ENCODE measurements at places on chromosomes 3 and 15. TPM values are rescaled to one million over a fixed set of nuclear protein-coding genes. Genes with fewer than 3 reads are reported as not detected.

DNA sequence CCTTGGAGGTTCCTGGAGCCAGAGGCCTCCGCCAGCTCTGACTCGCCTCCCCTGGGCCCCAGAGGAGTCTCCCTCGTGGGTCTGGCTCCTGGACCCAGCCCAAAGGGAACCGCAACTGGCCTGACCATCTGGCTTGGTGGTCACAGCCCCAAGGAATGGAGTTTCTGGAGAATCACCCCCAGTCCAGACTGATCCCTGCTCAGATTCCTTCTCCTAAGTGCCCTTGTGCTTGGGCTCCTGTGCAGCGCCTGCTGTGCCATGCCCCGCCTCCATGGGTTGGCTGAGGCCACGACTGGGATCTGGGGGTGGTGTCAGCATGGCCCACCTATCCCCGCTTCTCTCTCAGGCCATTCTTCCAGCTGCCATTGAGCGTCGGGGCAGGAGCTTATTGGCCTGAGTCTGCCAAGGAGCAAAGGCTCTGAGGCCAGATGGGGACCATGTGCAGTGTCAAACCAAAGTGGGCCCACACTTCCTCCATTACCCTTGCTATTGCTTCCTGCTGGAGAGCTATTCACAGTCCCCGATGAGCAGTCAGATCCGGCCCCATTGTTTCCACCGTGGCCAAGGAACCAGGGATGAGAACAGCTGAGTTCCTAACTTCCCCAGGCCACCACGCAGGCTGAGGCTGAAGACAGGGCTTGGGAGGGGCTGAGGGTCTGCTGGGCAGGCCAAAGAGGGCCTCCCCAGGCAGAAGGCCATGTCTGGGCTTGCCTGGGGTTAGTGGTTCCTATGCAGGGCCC is 19.0 kb downstream of the CSPG4 start:
- no peak overlapping the region for H3K4me3 ChIP-seq
- no peaks in the 10 kb centered on the region for H3K36me3 ChIP-seq
- H3K27me3 ChIP-seq: no peaks in the 10 kb centered on the region
- H3K27ac ChIP-seq: peak overlapping the region; percentile 69
- peaks cover 17% of the 10 kb centered on the region for H3K4me1 ChIP-seq
- peak; percentile 82 for DNase-seq

- DNase-seq: no peak
- H3K36me3 ChIP-seq: no peaks in the 10 kb centered on the region
- H3K4me1 ChIP-seq: no peaks in the 10 kb centered on the region
- H3K27ac ChIP-seq: no peak overlapping the region
- H3K27me3 ChIP-seq: no peaks in the 10 kb centered on the region
- H3K4me3 ChIP-seq: no peak overlapping the region
These were observed 351.4 kb downstream of the OXSM start for GRCh38 chr3:26141296-26141695.

- no peaks in the 10 kb centered on the region for H3K4me1 ChIP-seq
- DNase-seq: no peak
- H3K4me3 ChIP-seq: no peak overlapping the region
- no peaks in the 10 kb centered on the region for H3K36me3 ChIP-seq
These were observed 46.5 kb upstream of the TIMP4 start for GRCh38 chr3:12205171-12205570.

DNA sequence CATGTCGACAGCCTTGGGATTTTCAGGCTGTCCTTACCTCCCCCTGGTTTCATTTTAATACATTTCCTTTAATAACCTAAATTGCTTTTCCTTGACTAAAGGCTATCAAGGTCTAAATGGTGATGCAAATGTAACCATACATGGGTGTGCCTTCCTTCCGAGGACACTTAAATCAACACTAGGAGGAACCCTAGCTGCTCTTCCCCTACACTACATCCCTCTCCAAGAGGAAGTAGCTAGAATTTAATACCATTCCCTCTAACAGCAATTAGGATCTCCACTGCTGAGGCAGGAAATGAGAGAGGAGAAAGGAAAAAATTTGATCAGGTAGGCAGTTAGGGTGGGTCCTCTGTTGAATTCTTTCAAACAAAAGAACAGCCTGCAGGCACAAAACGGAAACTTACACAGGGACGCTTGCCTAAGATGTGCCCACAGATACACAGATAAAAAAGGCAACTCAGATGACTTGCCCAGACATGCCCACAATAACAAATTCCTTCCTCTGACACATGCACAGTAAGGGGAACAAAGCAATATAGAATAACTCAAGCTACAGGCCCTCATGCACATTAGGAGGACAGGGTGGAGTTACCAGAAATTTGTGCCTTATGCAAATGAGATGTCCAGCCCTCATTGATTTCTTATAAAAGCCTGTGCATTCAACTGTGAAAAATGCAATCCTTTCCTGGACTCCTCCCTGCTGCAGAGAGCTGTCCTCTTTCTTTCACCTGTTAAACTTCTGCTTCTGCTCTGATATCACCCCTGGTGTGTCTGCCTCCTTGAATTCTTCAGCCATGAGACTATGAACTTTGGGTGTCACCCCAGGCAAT is 1024.4 kb upstream of the CADM2 start:
- H3K4me1 ChIP-seq: no peaks in the 10 kb centered on the region
- H3K36me3 ChIP-seq: no peaks in the 10 kb centered on the region
- H3K27me3 ChIP-seq: no peaks in the 10 kb centered on the region
- H3K27ac ChIP-seq: no peak overlapping the region
- DNase-seq: no peak
- H3K4me3 ChIP-seq: no peak overlapping the region

DNA sequence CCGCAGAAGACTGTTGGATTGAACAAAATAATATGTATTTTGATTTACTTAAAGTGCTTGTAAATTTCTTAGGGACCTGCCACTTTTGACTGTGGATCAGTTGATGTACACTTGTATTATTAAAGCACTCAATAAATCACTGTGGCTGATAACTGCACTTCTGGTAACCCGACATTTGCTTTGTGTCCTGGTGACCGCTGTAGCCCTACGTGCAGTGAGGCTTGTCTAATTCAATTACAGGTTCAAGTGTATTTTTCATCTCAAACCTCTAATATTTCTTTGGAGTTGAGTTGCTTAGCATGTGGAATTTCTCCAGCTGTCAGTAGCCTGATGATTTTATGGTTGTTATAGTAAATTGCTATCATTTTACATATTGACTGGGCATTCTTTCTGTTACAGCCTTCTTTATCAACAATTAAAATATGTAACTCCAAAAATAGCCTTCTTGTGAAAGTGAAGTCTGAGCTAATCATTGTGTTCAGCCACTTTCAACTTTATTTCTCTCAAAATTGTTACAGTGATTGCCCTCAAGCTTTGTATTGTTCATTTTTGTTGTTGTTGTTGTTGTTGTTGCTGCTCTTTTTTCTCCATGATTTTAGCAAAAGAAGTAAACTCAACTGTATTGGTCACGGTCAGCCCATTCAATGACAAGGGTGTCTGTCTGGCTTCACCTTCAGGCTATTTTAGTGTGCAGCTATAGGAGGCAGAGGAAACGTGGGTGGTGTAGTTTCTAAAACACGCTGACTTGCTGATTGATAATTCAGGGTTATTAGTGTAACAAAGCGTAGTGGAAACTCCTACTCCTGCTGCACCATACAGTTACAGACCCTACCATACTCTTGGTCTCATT is 215.1 kb upstream of the UBE2E1 start:
- no peak overlapping the region for H3K27ac ChIP-seq
- no peak for DNase-seq

GRCh38 chr15:94579286-94579685 is 347.9 kb downstream of the MCTP2 start:
- no peaks in the 10 kb centered on the region for H3K27me3 ChIP-seq
- H3K27ac ChIP-seq: no peak overlapping the region
- no peak overlapping the region for H3K4me3 ChIP-seq
- H3K36me3 ChIP-seq: no peaks in the 10 kb centered on the region

DNA sequence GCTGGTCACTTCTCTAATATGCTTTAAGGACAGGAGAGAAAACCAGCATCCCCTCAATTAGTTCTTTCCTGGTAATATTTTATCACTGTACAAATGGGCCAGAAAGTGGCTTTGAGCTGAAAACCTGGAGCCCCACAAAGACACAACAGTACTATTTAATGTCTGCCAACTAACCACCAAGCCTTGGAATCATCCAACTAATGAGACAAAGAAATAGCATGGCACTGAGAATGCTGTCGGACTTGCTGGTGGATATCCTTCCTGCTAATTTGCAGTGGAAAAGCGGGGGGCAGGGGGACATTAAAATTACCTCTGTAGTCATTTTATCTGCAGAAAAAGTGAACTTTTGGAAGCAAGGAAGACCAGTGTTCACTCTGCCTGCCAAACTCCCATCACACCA is 288.5 kb downstream of the KBTBD8 start:
- no peak for DNase-seq
- H3K4me3 ChIP-seq: no peak overlapping the region
- H3K27ac ChIP-seq: no peak overlapping the region
- no peaks in the 10 kb centered on the region for H3K4me1 ChIP-seq

PCCB gene
- 38.9 TPM for total RNA-seq

TMCO5A gene
- total RNA-seq: not detected

SLC22A13 gene
- total RNA-seq: 0.38 TPM

- peak overlapping the region; percentile 57 for H3K27ac ChIP-seq
- H3K4me1 ChIP-seq: peaks cover 52% of the 10 kb centered on the region
- H3K4me3 ChIP-seq: no peak overlapping the region
- H3K36me3 ChIP-seq: peaks cover 6% of the 10 kb centered on the region
- peak; percentile 85 for DNase-seq
These were observed 94.0 kb upstream of the MEX3B start for GRCh38 chr15:82139823-82140268.

DNA sequence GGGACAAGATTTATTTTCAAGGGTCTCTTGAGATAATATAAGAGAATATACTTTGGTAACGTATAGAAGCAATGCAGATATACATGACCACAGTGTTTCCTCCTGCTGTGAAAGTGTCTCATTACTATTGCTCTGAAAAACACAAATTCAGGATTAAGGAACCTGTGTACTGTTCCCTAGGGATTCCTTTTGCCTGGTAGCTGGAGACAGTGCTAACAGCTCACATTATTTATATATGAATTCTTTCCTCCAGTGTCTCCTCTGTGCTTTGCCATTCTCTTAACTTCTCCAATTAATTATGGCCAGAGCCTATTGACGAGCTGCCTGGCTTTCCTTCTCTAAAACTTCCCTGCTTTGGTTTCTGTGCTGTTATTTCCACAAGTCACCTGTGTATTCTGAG is 235.4 kb downstream of the OTOL1 start:
- H3K4me1 ChIP-seq: no peaks in the 10 kb centered on the region
- no peaks in the 10 kb centered on the region for H3K36me3 ChIP-seq

DNA sequence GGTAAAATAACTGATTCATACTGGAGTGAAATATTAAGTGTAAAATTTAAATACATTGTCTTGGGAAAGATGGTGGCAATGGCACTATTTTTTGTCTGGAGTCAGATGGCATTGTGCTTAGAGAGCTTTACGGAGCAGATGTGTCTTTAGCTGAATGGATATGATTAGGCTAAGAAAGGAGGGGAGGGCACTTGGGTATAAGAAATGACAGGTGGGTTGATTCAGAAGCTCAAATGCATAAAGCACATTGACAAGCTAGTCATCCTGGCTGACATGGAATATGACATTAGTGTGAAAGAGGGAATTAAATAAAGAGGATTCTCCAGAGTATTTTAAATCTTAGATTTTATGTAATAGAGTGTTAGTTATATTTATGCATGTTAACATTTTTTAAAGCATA is 570.1 kb upstream of the CBLB start:
- H3K4me3 ChIP-seq: no peak overlapping the region
- DNase-seq: no peak
- no peaks in the 10 kb centered on the region for H3K36me3 ChIP-seq
- no peaks in the 10 kb centered on the region for H3K27me3 ChIP-seq

SLC27A2 gene
- total RNA-seq: not detected

XRN1 gene
- total RNA-seq: 35.0 TPM

SOX14 gene
- total RNA-seq: not detected

DNA sequence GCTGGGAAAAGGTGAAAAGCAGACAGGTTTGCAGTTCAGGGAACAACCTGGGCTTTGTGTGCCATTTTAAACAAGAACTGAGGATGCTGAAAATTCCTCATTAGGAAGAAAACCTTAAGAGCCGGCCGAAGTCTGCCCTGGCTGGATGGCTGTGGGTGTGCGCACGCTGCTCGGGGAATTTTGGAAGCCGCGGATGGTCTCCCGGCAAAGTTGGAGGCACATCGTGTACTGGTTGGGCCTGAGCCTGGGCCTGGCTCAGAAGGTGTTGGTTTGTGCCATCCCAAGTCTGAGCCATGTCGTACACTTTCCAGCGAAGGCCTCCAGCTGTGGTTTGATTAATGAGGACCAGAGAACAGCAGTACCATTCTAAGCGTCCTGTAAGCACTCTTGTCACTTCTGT is 188.2 kb downstream of the ATP10A start:
- no peaks in the 10 kb centered on the region for H3K27me3 ChIP-seq
- H3K4me3 ChIP-seq: no peak overlapping the region
- peaks cover 24% of the 10 kb centered on the region for H3K36me3 ChIP-seq

DNA sequence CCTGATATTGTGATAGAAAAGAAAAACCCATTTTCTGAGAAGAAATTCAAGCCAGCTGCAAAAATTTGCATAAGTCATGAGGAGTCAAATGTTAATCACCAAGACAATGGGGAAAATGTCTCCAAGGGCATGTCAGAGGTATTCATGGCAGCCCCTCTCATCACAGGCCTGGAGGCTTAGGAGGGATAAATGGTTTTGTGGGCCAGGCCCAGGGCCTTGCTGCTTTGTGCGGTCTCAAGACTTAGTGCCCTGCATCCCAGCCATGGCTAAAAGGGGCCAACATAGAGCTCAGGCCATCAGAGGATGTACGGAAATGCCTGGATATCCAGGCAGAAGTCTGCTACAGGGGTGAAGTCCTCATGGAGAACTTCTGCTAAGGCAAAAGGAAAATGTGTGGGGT is 631.1 kb downstream of the NLGN1 start:
- no peak for DNase-seq
- H3K36me3 ChIP-seq: no peaks in the 10 kb centered on the region
- no peak overlapping the region for H3K4me3 ChIP-seq
- no peaks in the 10 kb centered on the region for H3K4me1 ChIP-seq
- no peaks in the 10 kb centered on the region for H3K27me3 ChIP-seq
- H3K27ac ChIP-seq: no peak overlapping the region

DNA sequence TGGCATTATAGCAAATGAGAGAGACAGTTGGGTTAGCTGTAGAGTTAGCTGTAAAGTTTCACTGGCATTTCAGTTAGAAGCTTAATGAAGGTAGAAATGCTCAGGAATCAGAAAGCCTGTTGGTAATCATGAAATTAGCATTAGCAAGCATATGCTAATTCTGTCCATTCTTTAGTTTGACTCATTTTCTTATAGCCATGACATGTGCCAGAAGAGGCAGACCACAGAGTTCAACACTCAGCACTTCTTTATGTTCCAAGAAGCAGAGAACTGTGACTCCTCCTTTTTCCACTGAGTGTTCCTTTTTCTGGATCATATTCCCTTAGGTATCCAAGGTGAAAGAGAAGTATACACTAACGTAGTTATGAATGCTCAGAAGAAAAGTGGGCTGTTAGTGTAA is 276.2 kb upstream of the SGO1 start:
- no peaks in the 10 kb centered on the region for H3K36me3 ChIP-seq
- H3K4me3 ChIP-seq: no peak overlapping the region
- peak; percentile 8 for DNase-seq
- H3K27ac ChIP-seq: no peak overlapping the region
- H3K27me3 ChIP-seq: no peaks in the 10 kb centered on the region

ZBTB20 gene
- 6.3 TPM for total RNA-seq

- peak; percentile 64 for DNase-seq
- no peaks in the 10 kb centered on the region for H3K36me3 ChIP-seq
- no peak overlapping the region for H3K27ac ChIP-seq
- H3K4me3 ChIP-seq: no peak overlapping the region
These were observed 97.2 kb downstream of the CLDN1 start for GRCh38 chr3:190224863-190225692.

LYZL4 gene
- total RNA-seq: not detected

Measured in GM23248 (cell line).